ENCODE measurements at places on chromosomes 4 and X.

DNA sequence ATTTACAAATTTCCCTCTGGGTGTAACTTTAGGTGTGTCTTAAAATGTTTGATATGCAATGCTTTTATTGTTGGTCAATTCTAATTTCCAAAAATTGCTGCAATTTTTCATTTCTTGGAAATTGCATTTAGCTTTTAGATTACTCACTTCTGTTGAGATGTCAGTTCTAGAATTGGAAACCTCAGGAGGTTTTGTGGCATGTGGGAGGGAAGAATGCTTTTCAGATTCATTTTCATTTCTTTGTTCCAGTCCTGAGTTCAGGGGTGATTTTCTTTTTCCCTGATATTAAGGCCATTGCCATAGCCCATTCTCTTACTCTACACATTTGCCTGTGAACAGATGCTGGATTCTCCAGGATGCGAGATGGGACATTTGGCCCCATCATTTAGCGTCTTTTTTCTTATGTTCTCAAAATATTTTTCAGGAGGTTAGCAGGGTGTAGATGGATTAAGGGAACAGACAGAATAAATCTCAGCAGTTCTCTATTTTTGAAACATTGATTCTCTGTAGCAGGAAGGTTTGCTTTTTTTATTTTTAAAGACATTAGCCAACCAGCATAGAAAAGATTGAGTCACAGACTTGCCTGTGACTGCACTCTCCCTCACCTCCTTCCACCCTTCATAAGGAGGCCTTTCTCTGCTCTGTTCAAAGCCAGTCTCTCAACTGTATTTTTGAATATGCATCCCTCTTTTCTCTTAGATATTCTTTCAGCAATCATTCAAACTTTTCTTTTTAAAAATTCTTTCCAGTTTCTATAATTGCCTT lies 238.4 kb upstream of the ANXA3 start:
- DNase-seq = no peak

DNA sequence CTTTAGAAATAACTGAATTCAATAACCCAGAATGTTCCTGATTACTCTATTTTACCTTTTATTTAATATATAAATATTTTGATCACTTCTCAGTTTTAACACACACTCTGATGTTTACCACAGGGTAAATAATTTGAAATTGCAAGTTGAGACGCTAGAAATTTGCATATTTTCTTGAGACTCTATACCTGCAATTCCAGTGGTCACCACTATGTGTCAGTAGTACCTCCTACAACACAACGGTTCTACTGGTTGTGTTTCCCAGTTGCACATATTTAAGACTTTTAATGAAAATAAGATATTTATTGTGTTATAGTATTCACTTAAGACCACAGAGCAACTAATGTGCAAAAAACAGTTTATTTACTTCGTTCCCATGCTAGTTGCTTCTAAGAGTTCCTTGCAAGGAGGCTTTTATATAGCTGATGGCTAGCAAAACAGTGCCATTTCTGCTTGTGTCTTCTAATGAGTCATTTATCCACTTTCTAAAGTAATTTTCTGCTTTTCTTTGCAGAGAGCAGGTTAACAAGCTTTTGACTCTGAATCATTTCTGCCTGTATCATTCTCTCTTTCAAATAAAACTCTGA lies 98.9 kb upstream of the PDLIM3 start:
- no peak for DNase-seq

- no peak for DNase-seq
Observed at GRCh38 chrX:46354481-46354880, 190.7 kb downstream of the ZNF674 start.

GRCh38 chrX:133793626-133794025 lies 191.8 kb downstream of the GPC3 start:
- no peak for DNase-seq

DNA sequence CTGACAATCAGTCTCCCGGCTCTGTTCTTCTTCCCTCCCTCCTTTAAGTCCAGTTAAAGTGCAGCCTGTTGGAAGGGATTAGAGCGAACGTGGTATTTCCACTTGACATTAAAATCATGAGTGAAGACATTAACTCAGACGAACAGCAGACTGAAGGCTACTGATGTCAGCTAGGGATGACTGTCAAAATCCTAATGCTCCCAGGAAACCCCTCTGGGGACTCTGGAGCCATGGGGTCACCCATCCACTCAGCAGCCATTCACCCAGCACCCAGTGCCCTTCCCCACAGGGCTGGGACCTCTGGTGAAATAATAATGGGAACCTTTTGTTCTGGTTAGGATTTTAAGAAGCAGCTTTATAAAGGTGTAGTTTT lies 113.9 kb downstream of the DRD5 start:
- DNase-seq = no peak

DNA sequence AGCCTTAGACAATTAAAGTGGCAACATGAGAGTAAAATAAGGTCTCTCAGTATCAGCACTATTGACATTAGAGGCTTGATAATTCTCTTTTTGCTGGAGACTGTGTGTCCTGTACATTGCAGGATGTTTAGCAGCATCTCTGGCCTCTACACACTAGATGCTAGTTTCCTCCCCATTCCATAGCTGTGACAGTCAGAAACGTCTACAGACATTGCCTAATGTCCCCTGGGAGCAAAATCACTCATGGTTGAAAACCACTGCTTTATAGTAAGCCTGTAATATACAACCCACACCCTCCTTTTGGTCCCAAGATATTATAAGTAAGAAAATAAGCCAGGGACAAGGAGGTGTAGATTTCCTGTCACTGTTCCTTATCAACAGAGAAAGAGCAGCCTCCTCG lies 166.0 kb downstream of the FRMPD4 start:
- no peak for DNase-seq

DNA sequence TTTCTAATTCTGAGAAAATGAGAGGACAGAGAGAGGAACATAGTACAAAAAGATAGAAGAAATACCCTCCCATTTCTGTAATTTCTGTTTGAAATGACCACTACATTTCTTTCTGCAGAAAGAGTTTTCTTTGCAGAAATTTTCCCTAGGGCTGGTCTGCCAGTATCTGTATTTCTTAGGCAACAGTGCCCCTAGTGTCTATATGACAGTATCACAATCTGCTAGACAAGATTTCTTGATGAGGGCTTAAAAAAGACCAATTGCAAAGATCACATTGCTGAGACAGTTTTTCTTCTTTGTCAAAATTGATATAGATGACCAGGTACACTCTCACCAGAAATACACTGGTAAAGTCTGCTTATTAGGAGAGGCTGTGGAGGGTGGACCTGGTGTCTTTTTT lies 81.0 kb upstream of the ZDHHC15 start:
- DNase-seq = no peak

DNA sequence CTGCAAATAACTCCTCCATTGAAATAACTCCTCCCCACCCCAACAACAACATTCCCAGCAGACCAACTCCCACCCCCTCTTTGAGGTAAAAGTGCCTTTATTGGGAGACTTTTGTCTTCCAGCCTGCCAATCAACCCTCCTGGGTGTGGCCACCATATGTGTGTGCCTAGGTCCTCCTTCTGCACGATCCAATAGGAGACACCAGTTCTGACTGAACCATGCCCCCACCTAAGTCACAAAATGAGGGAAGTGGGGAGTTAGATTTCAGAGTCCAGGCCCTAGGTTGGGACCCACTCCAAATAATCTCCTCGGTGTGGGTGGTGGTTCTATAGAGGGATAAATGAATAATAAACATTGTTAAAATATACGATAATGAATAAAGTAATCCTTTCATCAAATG lies 3.0 kb downstream of the PLP2 start:
- DNase-seq = no peak

DNA sequence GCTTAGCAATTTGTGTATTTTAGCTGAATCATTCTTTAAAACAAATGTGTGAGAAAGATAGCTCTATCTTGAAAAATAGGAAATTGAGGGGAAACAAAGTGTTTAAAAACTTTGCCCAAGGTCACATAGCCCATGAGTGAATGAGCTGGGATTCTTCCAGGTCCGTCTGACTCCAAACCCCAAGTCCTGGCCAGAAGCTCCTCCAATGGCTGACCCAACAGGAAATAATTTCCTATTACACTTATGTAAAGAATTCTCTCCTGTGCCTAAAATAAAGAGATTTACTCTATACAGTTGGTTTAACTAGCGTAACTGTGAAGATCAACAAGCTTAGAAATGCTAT lies 287.6 kb downstream of the ARHGAP24 start:
- no peak for DNase-seq

- DNase-seq = no peak
Observed at GRCh38 chr4:132417220-132417619, 731.9 kb upstream of the PCDH10 start.
